ENCODE measurements at places on chromosomes 6 and 20.

- no peak for DNase-seq
Measured at GRCh38 chr20:21234806-21235483, 68.2 kb upstream of the XRN2 start.

- no peak for DNase-seq
Measured at GRCh38 chr20:373171-373890, 7.2 kb upstream of the TRIB3 start.

- DNase-seq, result no peak
Measured at GRCh38 chr6:15254070-15254975, 8.5 kb downstream of the JARID2 start.

GRCh38 chr6:127566651-127567050 is 10.3 kb upstream of the C6orf58 start:
- no peak for DNase-seq

DNA sequence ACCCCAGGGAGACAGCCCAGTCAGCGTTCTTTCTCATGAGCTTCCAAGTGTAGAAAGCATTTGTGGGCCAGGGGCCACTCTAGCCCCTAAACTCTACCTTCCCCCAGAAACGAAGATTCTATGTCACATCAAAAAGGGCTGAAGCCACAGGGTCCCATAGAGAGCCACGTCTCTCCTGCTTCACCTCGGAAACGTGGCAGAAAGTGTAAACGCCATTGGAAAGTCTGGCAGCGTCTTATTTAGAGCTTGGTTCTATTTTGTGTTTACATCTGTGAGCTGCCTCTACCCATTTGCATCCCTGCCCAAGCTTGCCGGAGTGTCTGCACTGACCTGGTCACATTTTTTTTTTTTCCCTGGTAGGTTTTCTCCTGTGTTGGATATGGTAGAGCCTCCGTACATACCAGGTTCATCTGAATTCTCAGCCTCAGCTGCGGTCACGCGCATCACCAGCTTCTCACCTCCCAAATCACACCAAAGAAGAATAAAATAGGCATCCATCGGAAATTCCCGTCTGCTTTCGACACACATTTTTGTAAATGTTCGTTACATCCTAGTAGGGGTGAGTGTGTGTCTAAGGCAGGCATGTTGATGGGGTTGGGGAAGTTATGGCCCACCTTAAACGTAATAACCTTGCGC is 62.6 kb downstream of the NPEPL1 start:
- no peak for DNase-seq

DNA sequence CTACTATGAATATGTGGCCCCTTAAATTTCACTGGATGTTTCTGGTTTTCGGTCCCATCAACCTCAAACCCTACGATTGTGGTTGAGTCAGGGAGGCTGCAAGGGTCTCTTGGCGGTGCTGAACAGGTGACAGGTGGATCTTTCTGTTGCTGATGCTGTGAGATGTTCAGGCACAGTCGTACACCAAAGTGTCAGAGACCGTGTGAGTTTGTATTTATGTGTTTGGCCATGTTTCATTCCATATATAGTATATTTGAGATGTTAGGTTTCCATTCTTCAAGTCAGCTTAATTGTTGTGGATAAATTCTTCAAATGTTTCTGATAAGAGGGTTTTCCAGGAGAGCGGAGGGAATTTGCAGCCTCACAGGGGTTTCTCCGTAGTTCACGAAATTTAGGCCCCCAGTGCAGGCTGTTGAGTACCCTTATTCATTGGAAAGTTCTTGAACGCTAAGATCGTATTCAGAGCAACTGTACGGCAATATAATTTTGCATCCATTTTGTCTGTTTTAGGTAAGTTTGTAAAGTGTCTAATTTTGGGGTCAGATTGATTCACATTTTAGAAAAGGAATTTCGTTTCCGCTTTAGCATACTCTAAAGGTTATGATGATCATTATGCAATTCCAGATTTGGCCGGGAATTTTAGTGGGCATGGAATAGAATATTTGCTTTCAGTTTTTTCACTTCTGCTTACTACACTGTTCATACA is 1.2 kb downstream of the TAB2 start:
- DNase-seq, result peak; percentile 71

- no peak for DNase-seq
Measured at GRCh38 chr6:9463311-9463710, 951.6 kb downstream of the TFAP2A start.

- no peak for DNase-seq
Measured at GRCh38 chr6:145745861-145746260, 10.5 kb upstream of the EPM2A start.

GRCh38 chr6:33622456-33623431 is 1.6 kb downstream of the ITPR3 start:
- DNase-seq, result no peak

GRCh38 chr20:61949714-61950640 is 115.7 kb downstream of the TAF4 start:
- DNase-seq, result no peak

GRCh38 chr6:31826793-31827285 is 699 bp upstream of the HSPA1B start:
- DNase-seq, result peak; percentile 44

GRCh38 chr6:139539852-139540251 is 165.4 kb upstream of the CITED2 start:
- no peak for DNase-seq

DNA sequence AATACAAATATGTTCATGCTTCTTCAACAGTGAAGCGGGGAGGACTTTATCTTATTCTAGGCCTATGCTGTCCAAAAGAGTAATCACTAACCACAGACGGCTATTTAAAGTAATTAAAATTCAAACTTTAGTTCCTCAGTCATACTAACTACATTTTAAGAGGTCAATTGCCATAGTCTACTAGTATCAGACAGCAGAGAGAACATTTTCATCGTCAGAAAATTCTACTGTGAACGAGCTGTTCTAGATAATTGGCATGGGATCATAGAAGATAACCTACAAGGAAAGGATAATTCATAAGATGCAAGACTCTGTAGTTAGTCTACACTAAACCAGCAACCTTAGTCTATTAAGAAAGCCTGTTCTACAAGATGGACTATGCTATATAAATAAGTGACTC is 44.4 kb downstream of the PRKN start:
- no peak for DNase-seq

- peak; percentile 19 for DNase-seq
Measured at GRCh38 chr20:34473262-34473883, 42.8 kb upstream of the DYNLRB1 start.

DNA sequence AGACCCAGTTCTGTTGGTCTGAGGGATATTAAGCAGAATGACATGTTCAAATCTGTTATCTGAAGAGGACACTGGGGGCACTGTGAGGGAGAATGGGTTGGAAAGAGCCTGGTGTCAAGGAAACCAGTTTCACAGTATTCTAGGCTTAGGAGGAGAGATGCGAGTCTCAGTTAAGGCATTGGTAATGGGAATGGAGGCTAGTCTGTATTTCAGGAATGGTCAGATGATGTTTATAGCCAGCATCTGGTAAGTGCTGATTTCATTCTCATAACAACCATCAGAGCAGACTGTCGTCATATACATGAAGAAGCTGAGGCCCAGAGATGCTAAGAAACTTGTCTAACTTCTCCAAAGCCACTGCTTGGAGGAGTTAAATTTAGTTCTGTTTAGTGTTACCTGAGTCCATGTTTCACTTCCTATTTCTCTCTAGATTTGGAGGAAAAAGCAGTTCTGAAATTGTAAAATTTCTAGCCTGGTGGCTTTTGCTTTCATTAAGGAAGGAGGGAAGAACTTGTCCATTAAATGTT is 242.0 kb downstream of the ARID1B start:
- no peak for DNase-seq

Data from stimulated activated CD4-positive, alpha-beta T cell treated with anti-CD3 and anti-CD28 coated beads, Interleukin-1b, Interleukin-23, amount 100 ng/mL, for 48 hours (primary cell).